Activated CD4-positive, alpha-beta T cell treated with anti-CD3 and anti-CD28 coated beads, Interleukin-2, amount 50 U/mL, for 24 hours (primary cell): ENCODE measurements at places on chromosomes 7 and 10.

- DNase-seq: no peak
These were observed 156.4 kb upstream of the PCBD1 start for GRCh38 chr10:71044720-71045119.

DNA sequence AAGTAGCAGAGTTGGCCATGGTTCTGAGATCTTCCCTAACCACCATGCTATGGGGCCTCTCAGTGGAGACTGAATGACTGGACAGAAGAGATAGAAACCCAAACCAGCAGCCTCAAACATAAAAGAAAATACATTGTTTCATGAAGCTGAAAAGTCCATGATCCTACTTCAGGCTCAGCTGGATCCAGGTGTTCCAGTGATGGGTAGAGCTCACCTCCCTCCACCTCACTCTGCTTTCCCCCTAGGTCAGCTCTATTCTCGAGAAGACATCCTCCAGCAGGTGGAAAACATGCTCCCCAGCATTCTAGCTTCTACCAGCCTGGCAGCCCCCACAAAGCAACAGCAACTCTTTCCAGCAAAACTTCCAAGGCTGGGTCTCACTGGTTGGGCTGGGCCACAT is 132.1 kb downstream of the OAT start:
- DNase-seq: no peak

- DNase-seq: no peak
These were observed 411.5 kb downstream of the SFMBT2 start for GRCh38 chr10:6999232-6999925.

GRCh38 chr7:55415173-55415778 is 50.1 kb downstream of the LANCL2 start:
- DNase-seq: peak; percentile 83

DNA sequence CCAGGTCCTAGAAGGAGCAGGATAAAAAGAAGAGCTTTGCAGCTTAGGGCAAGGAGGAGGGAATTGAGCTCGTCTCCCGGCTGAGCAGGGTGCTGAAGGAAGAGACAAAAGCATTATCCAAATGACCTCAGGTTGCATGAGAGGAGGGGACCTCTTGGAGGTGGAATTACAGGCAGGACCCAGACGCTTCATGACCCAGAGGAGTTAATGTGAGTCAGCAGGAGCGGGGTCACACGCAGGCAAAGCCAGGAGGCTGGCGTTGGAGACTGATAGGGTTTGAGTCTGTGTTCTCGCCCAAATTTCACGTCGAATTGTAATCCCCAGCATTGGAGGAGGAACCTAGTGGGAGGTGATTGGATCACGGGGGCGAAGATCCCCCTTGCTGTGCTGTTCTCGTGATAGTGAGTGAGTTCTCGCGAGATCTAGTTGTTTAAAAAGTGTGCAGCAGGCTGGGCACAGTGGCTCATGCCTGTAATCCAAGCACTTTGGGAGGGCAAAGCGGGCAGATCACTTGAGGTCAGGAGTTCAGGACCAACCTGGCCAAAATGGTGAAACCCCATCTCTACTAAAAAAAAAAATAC is 63.7 kb upstream of the AUTS2 start:
- DNase-seq: no peak

DNA sequence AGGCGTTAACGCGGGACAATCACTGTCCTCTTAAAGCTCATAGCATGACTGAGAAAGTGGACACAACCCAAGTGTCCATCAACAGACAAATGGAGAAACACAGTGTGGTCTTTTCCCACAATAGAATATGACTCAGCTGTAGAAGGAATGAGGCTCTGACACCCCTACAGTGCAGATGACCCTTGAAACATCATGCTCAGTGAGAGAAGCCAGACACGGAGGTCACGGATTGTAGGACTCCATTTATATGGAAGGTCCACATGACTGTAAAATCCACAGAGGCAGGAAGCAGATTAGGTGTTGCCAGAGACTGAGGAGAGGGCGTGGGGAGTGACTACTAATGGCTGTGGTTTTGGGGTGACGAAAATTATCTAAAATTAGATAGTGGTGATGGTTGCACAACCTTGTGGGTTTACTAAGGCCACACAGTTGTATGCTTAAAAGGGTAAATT is 6.1 kb upstream of the NCAPG2 start:
- DNase-seq: no peak

DNA sequence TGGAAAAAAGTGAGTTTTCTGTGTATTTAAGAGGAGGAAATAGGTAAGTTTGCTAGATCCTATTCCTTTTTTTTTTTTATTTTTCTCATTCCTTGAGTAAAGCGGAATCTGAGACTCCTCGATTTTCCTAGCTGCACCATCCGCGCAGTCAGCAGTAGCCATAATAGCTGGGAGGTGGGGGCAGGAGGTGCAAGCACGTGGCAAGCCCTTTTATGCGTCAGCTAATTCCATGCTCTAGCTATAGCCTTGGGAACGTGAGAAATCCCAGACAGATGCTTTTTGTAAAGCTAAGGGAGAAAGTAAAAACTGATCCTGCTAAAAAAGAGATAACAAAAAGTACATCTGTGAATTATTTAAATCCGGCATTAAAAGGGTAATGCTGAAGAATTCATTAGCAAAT is 33.2 kb upstream of the TPK1 start:
- DNase-seq: no peak

DNA sequence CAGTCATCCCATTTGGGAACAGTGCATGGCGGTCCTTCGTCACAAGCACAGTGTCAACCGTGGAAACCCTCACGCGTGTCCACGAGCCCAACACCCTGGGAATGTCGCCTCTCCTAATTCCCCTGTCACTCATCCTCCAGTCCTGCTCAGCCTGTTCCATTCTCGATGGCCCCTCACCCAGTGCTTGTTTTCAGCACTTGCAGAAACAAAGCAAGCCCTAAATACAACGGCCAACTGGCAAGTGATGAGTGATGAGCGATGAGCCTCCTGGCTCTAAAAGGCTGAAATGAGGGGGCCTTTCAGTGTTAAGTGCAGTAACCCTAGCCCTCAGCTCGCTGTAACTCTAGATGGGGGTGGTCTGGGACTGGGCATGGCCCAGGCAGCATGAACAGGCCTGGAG is 22.6 kb downstream of the NKX2-3 start:
- DNase-seq: no peak

DNA sequence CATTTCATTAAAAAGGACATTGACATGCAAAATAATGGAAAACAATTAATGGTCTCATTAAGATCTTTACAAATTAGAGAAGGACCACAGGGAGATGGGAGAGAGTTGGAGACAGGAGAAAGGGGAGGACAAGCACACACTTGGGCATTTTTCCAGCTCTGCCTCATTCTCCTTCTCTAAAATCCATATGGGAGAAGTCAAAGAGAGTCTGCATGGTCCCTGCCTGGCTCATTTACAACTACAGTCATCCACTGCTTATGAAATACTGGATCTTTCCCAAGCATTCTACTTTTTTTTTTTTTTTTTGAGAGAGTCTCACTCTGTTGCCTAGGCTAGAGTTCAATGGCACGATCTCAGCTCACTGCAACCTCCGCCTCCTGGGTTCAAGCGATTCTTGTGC is 518.9 kb upstream of the CELF2 start:
- no peak for DNase-seq

DNA sequence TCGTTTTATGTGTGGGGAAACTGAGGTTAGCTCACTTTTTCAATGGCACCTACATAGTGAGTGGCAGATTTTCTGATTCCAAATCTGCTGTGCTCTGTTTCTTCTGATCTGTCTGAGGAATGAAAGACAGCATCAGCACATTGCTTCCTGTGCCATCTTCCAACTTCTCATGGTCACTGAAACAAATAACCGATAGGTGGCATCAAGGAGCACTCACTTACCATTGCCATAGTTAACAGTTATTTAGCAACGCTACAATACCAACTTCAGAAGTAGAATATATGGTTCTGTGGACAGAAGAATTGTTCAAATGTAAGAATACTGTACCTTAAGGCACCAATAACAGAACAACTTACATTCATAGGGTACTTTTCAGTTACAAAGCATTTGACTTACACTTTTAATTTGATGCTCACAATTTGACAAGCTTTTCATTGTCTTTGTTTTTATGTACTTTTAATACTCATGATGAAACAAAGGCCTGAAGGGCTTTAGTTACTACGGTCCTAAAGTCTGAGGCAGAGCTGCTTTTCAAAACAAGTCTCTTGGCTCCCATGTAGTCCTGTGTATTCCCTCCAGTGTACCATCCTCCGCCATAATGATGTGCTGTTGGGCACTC is 228.9 kb upstream of the TCF7L2 start:
- no peak for DNase-seq

GRCh38 chr10:23777153-23777552 is 338.3 kb downstream of the OTUD1 start:
- DNase-seq: no peak

DNA sequence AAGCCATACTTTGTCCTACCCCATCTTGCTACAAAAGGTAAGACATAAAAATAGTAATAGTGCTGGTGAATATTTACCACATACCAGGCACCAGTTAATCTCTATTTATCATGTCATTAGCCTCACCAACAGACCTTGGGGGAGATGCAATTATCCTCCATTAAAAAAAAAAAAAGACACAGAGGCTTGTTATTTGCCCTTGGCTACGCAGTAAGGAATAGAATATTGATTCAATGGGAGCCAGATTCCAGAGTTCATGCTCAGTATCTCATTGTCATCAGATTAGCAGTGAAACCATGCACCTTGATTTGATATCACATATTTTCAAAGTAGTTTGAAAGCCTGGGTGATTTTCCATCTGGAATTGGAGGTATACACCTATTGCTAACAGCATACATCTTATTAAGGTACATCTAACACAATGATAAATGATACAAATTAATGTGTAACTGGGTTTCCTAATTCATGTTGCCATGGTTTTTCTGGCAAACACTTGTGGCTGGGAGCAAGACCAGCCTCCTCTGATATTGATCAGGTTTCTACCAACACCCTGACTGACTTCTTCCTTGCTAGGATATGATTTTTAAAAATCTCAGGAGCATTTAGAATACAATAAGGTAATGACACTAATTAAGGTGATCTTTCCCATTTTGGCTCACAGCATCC is 67.1 kb upstream of the PRR15 start:
- DNase-seq: no peak

DNA sequence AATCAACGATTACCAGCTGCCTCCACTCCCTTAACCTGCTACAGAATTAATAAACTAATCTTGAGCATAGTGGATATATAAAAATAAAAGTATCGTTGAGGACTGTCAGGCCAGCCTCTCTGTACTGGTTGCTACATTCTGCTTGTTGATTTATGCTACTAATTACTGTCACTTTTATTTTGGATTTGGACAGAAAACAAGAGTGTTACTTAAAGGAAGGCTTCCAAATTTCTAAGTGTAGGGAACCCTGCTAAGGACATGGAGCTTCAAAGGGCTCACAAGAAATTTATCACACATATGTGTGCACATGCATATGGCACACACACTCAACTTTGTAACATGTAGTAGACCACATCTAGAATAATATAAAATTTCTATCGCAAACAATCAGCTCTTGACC is 141.2 kb upstream of the ANKRD1 start:
- no peak for DNase-seq

- no peak for DNase-seq
These were observed 5.8 kb downstream of the CFAP69 start for GRCh38 chr7:90250601-90251303.

DNA sequence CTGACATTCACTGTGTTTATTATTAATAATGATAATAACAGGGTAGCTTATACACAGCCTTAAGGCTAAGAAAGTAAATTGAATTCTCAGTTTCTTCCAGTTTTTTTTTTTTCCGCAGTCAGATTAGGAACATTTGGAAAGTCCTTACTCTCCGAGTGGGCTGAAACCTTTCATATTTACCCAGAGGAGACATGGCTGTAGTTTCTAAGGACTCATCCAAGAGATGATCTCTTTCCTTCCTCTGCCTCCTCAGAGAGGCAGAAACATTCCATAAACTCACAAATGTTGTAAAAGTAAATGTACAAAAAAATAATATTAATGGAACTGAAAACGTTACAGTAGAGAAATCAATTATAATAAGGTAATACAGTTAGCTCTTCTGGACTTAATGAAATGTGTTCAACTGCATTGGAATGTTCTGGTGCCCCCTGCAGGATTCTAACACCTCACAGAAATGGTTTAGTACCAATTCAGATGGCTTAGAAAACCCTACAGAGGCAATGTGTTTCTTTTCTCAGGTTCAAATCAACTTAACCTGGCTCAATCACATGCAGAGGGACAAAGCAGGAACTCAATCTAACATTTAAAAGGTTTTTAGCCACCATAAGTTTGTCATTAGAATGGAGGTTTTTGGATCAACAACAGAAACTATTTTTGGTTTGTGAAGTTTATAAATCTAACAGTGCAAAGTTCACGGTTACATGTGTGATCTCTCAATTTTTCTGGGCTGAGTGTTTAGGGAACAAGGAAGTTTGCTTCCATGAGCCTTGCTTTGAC is 71.7 kb downstream of the ICA1 start:
- peak; percentile 58 for DNase-seq

DNA sequence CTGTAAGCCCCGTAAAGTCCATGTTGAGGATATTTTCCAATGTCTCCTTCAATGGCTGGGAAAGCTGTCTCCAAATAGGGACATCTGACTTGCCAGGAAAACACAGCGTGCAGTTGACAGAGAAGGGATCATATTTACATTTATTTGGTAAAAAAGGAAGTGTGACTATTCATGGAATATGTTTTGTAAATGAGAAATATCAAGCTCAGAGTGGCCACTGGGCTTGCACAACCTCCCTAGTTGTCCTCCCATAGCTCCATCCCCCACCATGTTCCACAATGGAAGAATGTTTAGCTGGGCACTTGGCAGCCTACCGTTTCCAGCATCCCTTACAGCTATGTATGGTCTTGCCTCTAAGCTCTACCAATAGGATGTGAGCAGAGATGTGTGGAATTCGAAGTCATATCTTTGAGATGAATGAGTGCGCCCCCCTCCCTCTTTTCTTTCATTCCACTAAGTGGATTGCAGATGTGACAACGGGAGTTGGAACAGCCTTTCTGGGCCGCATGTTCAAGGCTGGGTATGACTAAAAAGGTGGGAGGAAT is 306.6 kb upstream of the ZMIZ1 start:
- no peak for DNase-seq

GRCh38 chr7:89605362-89605761 is 548.9 kb upstream of the STEAP1 start:
- no peak for DNase-seq

- DNase-seq: no peak
These were observed 38.2 kb downstream of the CDH23 start for GRCh38 chr10:71434760-71435394.

DNA sequence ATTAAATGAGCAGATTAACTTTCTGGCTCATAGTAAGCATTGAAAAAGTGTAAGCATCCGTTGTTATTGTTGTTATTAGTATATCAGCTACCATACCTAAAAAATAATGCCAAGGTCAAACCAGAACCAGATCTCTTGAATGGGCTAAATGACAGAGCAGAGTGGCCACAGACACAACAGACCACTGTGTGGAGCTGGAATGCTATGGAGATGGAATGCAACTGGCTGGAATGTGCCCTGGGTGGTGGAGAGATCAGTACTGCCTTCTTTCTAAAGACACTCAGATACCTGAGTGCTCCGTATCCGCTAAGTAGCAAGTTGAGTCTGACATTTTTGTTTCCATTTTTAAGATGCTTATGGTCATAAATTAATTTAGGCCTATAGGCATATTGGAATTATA is 20.5 kb upstream of the DNAJB12 start:
- no peak for DNase-seq
